Activated T-cell treated with anti-CD3 and anti-CD28 coated beads for 48 hours (primary cell): ENCODE measurements at places on chromosomes 4 and X.

- no peak for DNase-seq
Observed at GRCh38 chrX:19152762-19153161, 30.5 kb upstream of the ADGRG2 start.

DNA sequence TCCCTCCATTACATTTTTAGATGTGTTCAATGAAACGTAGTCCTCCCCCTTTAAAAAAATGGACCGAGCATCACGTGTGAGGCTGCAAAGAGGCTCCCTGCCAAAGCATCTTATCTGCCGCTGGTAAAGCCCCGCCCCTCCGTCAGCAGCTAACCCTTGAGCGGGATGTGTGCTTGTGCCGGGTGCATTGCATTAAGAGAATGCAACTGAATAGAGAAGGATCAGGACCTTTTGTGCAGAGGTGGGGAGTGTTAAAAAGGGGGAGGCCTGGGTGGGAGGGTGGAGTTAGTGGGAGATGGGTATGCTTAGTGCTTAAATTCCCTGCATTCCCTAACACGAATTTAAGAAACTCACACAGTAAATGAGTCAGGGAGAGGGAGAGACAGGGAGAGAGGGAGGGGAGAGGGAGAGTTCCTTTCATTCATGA is 66.0 kb downstream of the TBL1X start:
- DNase-seq, result peak; percentile 41

DNA sequence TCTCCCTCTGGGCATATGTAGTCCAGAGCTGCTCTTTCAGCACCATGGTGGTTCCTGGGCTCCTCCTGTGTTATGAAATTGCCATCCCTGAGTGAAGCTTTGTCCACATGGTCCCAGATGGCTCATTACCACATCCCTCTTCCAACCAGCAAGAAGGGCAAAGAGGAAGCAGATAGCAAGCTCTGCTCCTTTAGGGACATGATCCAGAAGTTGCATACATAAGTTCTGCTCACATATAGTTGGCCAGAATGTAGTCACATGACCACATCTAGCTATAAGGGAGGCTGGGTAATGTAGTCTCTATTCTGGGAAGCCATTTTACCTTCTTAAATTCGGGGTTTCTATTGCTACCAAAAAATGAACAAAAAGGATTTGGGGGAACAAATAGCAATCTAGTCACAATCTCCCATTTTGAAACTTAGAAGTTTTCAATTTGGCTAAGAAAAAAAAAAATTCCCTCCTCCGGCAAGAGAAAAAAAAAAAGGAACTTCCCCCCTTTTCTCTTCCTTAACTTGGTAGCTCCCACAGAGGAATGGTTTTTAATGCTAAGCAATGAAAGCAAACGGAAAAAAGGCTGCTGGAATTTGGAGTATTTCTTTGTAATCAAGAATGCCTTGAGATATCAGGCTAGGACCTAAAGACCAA is 88.2 kb upstream of the USP9X start:
- DNase-seq, result no peak

DNA sequence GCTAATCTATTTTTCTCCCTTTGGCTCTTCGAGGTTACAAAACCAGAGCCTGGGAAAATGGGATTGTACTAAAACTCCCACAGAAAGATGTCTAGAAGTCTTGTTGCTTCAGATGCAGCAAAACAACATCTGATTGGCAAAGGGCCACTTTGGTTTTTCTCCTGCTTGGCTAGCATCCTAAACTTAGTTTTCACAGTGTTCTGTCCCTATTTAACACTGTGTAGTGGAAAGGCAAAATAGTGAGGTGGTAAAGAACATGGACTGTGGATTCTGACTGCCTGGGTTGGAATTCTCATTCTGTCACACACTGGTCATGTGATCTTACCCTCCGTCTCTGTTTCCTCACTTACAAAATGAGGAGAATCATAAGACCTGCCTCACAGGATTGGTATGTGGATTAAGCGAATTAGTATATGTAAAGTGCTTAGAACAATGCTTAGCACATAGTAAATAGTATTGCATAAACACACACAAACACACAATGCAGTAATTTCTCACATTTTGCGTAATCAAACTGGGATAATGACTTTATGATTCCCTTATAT is 23.5 kb downstream of the TIGD2 start:
- DNase-seq, result no peak

- no peak for DNase-seq
Observed at GRCh38 chr4:105710678-105711077, 2.1 kb downstream of the GSTCD start.
